Activated T-cell treated with anti-CD3 and anti-CD28 coated beads, Interleukin-2, amount 50 U/mL, for 4 hours (primary cell): ENCODE measurements at places on chromosomes 6 and 20.

GRCh38 chr6:143441680-143442545 is 8.6 kb downstream of the ADAT2 start:
- DNase-seq, result no peak

DNA sequence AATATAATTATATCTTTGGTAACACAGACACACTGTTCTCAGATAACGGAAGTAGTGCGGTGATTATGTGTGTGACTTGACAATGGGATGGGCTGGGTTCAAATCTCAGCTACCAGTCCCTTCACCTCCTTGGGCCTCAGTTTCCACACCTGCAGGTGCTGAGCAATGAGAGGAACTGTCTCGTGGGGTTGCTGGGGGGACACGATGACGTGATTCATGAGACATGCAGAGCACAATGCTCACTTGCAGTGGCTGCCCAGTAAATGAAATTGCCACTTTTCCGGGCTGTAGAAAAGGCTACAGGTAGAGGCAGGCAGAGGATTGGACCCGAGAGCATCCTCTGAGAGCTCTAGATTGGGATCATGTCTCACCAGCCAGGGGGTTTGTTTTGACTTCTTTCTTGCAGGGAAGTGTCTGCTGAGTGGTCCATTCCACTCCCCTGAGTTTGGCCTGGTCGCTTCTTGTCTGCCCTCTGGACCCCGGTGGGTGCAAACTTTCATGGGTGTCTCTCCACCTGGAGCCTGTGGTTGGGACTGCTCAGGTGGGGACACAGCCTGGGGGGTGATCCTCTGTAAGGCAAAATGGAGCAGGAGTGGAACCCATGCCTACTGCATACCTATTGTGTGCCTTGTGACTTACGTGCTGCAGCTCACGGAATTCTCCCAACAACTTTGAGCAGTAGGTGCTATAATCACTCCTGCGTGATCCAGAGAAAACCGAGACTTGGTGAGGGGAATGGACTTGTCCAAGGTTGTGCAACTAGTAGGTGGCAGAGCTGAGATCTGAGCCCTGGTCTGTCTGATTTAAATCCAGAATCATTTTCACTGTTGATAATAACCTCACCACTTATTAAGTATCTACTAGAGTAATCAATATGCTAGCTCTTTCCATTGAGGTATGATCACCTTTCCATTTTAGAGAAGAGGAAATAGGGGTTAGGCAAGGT is 147.2 kb downstream of the CEBPB start:
- DNase-seq, result no peak

GRCh38 chr6:92538275-92538674 is 881.1 kb downstream of the EPHA7 start:
- no peak for DNase-seq

DNA sequence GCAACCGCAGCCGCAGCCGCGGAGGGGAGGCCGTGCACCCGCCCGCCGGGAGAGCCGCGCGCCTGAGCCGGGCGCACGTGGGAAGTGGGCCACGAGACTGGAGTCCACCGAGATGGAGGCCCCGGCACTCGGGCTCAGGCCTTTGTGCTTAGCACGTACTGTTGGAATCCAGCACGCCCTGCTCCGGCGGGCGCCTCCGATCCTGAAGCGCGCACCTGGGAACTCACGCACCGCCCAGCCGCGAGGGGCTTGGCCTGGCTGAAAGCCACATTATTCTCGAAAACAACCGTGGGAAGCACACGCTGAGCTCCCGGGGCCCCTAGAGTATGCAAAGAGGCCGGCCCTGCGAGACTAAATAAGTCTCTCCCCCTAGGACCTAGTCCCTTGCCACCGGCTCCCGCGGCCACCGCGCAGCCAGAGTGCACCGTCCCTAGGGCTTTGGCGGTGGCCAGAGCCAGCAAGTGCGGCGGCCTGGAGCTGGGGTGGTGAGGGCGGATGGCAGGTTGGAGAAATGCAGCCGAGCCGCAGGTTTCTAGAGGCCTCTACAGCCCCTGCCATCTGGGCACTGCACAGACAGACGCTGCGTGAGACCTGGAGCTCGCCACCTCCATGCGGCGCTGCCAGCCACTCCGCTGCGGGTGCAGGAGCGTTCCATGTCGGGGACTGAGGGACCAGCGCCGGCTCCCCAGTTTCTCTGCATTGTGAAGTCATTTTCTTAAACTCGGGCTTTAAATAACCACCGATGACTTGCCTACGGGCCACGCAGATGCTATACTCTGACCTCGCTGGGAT is 42.0 kb upstream of the LY86 start:
- peak; percentile 7 for DNase-seq

GRCh38 chr6:27777126-27777525 is 135.1 kb downstream of the OR2B2 start:
- DNase-seq, result no peak

DNA sequence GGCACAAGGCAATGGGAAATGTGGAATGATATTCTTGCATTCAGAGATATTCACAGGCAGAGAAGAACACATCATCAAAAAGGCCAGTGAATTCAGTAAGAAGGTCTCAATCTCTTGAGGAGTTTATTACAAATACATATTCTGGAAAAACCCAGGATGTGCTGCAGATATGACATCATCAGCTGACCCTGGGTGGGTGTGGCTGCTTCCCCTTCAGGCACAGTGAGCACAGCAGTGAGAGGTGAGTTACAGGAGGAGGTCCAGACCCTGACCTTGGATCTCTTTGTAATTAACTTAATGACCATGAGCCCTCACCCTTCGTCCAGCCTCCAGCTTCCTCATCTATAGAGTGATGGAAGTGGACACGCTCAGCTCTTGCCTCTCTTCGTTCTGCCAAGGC is 147.5 kb upstream of the SYNDIG1 start:
- DNase-seq, result no peak

DNA sequence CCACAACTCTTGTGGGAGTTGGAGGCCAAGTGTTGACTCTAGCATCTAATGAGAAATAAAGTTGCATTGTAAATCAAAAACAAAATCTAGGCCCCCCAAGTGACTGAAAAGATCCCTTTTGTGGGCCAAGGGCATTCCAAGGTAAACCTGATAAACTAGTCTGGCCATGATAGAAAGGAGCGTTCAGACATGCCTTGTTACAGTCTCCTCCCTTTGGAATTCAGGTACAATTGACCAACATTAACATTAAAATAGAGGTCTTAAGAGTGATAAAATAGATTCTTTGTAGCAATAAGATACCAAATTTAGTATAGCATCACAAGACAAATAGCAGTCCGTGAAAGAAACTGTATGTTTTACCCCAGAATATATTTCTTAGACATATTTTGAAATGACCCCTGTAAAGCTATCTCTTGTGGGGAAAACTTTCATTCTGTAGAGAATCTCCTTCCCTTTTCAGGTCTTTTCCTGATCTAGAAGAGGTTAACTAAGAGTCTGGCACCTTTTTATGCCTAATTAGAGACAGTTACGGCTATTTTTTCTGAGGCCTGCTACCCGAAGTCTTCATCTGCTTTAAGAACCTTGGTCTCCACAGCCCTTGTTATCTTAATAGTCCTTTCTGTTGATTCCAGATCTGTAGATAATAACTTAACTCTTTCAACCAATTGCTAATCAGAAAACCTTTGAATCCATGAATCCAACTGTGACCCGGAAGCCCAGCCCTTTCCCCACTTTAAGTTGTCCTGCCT is 495.4 kb upstream of the MMS22L start:
- DNase-seq, result no peak

GRCh38 chr20:22499515-22500166 is 84.7 kb downstream of the FOXA2 start:
- no peak for DNase-seq

DNA sequence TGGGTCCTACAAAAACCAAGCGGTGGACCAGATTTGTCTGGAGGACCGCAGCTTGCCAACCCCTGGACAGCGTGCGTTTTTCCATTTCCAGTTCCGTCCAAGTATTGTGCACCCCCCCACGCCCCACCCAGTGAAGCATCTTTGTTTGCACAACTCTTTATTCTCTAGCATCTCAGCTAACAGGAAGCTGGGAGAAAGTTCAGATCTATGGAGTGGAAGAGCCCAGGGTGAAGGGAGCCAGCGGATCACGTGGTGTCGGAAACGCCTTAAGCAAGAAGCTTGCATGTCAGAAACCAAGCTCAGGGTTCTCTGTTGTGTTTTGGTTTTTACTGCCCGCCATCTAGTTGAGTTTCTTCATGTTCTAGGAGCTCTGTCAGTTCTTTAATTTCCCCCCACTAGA is 29.9 kb downstream of the ARID1B start:
- DNase-seq, result no peak

DNA sequence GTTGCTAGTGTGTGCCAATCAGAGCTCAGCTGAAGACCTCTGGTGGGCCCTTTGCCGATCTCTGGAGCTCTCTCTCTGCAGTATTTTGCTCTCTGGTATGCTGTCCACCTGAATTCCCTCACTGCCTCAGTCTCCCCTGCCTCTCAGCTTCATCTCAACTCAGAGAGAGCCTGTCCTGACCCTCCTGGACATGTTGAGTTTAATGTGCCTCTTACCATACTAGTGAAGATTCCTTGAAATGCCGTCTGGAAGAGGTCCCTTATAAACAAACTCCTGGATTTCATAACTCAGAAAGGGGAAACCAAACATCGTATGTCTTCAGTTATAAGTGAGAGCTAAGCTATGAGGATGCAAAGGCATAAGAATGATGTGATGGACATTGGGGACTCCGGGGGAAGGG is 231.1 kb upstream of the ZNF217 start:
- no peak for DNase-seq

GRCh38 chr6:26388441-26388840 is 5.5 kb downstream of the BTN2A2 start:
- DNase-seq, result no peak

- no peak for DNase-seq
Measured at GRCh38 chr20:31652917-31653396, 15.2 kb downstream of the COX4I2 start.

DNA sequence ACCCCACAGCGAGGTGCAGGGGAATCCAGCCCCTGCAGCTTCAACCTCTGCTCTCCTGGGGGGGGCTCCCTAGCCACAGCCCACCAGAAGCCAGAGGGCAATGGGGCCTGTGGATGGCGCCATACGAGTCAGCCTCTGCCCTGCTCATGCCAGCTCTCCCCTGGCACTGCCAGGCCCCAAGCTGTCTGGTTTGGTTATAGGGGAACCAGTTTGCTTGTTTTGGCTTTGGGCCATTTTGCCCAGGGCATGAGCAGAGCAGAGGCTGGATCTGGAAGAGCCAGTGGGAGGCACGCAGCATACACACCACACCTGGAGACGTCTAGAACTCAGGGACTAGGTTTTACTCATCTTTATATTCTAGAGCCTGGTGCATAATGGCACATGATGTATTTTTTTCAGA is 66.7 kb upstream of the SLC22A16 start:
- DNase-seq, result no peak

DNA sequence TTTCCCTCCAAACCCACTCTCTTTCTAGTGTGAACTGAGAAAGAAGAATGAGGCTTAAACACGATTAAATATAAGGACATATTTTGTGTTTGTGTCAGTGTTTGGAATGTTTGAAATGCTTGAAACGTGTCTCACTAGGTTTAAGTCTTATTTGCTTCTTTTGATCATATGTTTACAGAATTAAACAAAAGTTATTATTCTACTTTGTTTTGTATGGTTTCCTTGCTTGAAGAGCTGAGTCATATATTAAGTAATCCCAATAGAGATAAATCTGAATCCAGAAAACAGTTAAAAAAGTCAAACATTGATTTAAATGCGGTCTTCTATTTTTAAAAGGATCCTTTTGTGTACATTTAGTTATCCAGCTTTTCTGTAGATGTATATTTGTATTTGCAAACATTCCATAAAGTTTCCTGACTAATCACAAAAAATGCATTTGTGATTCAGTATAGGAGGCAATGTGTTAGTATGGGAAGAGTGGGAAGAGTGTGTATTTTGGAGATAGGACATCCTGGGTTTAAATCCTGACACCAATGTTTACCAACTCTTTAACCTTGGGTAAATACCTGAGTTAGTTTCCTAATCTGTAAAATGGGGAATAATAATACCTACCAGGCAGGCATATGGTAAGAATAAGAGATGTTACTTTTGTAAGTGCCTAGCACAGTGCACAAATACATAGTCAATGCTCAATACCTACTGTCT is 72.9 kb downstream of the TSBP1 start:
- DNase-seq, result no peak

GRCh38 chr6:7218406-7218988 is 94.5 kb downstream of the SSR1 start:
- DNase-seq, result no peak
